Colonic mucosa (tissue), 4 donors: ENCODE measurements at places on chromosomes 4 and X. TPM values are rescaled to one million over a fixed set of nuclear protein-coding genes. Genes with fewer than 3 reads are reported as not detected.

DMRTC1 gene
- not detected for total RNA-seq

PRRG1 gene
- total RNA-seq, result 5.4 TPM

SHROOM2 gene
- 7.8 TPM for total RNA-seq

ODAPH gene
- not detected for total RNA-seq

FTSJ1 gene
- total RNA-seq, result 18.0 TPM

UGT8 gene
- total RNA-seq, result 54.0 TPM

ABRAXAS1 gene
- total RNA-seq, result 7.0 TPM

BEX5 gene
- total RNA-seq, result 2.0 TPM

CT45A5 gene
- total RNA-seq, result not detected

ADGRG2 gene
- total RNA-seq, result 0.24 TPM

RNF150 gene
- 6.9 TPM for total RNA-seq

BST1 gene
- total RNA-seq, result 12.4 TPM
